Nephron progenitor cell (in vitro differentiated cells): ENCODE measurements at places on chromosomes 2 and 18.
A peak's percentile ranks its signal among the peaks of the same experiment; 100 is the strongest.

GRCh38 chr2:232610081-232610480, 23.3 kb upstream of the EFHD1 start:
- no peak for DNase-seq

- no peak for DNase-seq
Measured at GRCh38 chr18:45684341-45685115, 39.5 kb upstream of the SLC14A1 start.

DNA sequence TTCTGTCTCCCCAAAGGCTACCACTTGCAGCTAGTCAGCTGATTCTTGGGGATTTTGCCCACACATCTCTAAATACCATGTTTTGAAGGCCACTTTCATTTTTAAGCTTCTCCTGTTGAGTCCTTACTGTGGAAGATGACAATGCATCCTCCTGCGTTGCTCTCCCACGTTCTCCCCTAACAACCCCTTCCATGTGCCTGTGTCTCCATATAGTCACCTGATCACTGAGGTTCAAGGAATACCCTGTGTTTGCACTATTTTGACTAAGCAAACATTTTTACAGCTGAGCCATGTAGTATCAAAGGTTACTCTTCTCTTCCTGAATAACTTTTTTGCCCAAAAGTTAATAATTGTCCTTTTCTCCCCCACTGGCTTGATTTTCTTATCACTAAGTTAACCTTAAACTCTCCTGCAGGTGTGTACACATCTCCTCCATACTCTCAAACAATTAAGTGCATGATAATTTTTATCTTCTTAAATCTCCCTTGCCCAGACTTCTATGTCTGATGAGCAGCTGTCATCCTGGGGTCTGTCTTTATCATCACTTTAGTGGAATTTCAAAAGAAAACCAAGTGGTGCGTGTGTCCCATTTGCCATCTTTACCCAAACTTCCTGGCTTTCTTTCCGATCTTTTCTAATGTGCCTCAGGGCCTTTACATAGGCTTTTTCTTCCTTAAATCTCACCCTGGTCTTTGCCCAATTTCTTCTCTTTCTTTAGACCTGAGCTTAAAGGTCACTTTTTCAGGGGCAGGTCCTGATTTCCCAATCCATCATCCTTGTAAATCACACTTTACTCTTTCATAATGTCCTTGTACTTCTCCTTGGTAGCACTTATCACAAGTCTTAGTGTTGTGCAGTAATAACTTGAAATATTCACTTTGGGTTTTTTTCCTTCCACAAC, 85.2 kb upstream of the SPATS2L start:
- no peak for DNase-seq

DNA sequence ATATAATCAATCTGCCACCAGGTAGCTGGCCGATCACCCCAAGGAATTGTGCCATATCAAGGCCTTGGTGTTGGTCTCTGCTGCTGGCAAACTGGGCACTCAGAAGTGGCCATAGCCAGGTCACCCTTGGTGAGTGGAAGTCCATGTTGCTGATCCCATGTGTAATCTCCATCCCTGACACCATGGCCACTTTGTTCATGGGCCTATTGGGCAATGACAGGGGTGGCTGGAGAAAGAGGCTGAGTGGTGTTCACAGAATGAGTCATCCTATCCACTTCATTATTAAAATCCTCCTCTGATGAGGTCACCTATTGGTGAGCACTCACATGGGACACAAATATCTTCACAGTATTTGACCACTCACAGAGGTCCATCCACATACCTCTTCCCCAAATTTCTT, 26.7 kb upstream of the CD226 start:
- DNase-seq = no peak

GRCh38 chr2:174176898-174177297, 71.4 kb downstream of the OLA1 start:
- no peak for DNase-seq

DNA sequence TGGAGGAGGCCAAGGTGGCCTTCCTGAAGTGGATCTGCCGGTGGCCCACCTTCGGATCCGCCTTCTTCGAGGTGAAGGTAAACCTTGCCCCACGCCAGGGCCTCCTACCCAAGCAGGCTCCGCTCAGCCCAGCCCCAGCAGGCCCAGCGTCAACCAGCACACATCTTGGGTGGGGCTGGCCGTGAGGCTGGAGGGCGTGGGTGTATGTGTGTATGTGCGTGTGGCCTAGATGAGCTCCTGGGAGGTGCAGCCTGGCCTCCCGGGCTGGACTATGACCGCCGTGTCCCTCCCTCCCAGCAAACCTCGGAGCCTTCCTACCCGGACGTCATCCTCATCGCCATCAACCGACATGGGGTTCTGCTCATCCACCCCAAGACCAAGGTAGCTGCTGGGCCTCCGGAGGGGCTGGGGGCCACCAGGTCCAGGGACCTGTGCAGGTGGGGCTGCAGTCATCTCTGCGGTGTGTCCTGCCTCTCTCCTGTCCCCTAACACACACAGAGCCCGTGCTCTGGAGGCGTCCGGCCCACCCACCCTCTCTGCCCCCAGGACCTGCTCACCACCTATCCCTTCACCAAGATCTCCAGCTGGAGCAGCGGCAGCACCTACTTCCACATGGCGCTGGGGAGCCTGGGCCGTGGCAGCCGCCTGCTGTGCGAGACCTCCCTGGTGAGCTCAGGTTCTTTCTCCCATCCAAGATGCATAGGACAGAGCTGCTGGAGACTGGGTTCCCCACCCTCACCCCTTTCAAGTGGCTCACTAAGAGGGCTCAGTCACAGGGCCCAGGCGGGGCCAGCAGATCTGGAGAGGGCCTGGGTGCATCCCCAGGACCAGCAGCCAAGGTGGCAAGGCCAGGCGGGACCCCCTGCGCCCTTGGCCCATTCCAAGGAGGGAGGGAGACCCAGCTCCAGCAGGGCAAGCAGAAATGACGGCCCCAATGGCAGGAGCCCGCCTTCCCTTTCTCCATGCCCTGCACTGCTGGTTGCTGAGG, 9.4 kb upstream of the GPR17 start:
- no peak for DNase-seq

- DNase-seq = no peak
Measured at GRCh38 chr2:167332358-167332757, 444.1 kb downstream of the XIRP2 start.

DNA sequence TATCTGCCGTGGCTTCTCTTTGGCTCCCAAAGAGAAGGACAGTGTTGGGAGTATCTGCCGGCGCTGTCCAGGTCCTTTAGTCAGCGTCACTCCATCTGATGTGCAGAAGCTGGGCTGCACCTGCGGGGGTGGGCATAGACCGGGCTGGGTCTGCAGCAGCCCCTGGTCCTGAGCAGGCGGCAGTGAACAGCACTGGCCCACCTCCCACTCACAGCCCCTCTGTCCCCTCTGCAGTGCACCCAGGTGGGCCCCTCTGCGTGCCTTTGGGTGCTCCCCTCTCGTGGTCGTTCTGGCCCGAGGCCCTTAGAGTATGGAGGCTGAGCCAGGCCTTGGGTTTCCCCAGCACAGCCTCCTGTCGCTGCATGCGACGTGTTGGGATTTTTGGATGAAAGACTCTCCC, 95.7 kb downstream of the USP40 start:
- no peak for DNase-seq

DNA sequence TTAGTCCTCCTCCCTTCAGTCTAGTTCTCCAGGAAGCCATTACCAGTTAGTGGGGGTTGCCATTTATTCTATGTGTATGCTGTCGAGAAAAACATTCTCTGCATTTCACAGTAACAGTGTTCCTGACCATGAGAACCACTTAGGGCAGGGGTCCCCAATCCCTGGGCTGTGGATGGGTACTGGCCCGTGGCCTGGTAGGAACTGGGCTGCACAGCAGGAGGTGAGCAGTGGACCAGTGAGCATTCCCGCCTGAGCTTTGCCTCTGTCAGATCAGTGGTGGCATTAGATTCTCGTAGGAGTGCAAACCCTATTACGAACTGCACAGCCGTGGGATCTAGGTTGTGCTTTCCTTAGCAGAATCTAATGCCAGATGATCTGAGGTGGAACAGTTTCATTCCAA, 15.8 kb downstream of the ITGA4 start:
- no peak for DNase-seq

DNA sequence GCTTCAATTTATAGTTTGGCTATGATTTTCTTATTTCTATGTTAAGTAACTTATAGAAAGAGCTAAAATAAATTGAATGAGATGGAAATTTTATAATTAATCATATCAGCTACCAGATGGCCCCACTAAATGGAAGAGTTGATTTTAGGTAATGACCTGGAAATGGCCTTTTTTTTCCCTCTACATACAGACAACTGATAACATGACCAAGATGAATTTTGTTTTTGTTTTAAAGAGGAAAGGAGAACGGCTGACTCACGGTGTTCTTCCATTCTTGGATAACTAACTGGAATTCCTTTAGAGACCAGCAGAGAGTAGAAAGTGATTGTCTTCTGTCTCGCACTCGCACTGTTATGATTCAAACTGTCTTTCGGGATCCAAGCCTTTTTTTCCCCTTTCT, 91.0 kb downstream of the TMEM185B start:
- no peak for DNase-seq

- DNase-seq = no peak
Measured at GRCh38 chr2:153308466-153308865, 170.1 kb downstream of the RPRM start.

- peak; percentile 62 for DNase-seq
Measured at GRCh38 chr18:44744161-44745121, 63.8 kb downstream of the SETBP1 start.

DNA sequence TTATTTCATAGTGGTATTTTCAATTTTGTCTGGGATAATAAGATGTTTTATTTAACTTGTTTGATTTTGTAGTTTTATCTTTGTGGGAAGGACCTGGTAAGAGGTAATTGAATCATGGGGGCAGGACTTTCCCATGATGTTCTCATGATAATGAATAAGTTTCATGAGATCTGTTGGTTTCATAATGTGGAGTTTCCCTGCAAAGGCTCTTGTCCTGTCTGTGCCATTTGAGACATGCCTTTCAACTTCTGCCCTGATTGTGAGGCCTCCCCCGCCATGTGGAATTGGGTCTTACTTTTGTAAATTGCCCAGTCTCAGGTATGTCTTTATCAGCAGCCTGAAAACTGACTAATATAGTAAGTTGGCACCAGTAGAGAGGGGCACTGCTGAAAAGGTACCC, 77.8 kb upstream of the ARHGAP15 start:
- DNase-seq = no peak

GRCh38 chr2:68086166-68086565, 23.4 kb upstream of the C1D start:
- no peak for DNase-seq

DNA sequence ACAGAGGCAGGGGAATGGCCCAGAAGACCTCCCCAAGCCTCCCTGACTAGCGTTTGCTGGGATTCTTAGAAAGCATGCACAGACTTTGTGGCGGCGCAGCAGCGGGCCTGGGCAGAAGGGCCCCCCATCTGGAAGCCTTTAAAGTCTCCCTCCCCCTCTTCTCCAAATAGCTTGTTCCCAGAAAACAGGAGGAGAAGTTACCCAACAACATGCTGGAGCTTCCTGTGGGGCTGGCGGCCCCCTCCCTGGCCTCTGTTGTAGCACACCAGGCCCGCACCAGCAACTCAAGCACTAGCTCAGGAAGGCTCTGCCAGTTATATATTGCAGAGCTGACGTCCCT, 334.8 kb downstream of the DYSF start:
- DNase-seq = no peak

- DNase-seq = no peak
Measured at GRCh38 chr2:150468350-150468960, 19.0 kb downstream of the RND3 start.

DNA sequence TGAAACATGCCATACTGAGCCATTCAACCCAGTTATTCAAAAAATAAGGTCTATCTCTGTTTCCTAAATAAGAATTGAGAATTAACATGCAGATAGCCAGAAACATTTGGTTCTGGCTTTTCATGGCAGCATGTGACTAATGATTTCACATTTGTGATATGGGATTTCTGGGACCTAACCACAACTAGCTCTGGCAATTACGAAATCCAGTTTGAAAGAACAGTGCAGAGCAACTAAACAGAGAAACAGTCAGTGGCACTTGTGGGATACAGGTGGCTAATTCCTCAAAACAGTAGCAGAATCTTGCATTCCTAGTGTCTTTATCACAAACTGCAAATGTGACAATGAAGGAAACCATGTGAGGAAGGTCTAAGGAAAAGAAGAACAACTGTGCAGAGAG, 637.8 kb upstream of the CHAC2 start:
- no peak for DNase-seq

- DNase-seq = no peak
Measured at GRCh38 chr18:40338284-40338683, 1616.8 kb upstream of the PIK3C3 start.

- no peak for DNase-seq
Measured at GRCh38 chr2:157245846-157246764, 11.4 kb upstream of the GALNT5 start.

DNA sequence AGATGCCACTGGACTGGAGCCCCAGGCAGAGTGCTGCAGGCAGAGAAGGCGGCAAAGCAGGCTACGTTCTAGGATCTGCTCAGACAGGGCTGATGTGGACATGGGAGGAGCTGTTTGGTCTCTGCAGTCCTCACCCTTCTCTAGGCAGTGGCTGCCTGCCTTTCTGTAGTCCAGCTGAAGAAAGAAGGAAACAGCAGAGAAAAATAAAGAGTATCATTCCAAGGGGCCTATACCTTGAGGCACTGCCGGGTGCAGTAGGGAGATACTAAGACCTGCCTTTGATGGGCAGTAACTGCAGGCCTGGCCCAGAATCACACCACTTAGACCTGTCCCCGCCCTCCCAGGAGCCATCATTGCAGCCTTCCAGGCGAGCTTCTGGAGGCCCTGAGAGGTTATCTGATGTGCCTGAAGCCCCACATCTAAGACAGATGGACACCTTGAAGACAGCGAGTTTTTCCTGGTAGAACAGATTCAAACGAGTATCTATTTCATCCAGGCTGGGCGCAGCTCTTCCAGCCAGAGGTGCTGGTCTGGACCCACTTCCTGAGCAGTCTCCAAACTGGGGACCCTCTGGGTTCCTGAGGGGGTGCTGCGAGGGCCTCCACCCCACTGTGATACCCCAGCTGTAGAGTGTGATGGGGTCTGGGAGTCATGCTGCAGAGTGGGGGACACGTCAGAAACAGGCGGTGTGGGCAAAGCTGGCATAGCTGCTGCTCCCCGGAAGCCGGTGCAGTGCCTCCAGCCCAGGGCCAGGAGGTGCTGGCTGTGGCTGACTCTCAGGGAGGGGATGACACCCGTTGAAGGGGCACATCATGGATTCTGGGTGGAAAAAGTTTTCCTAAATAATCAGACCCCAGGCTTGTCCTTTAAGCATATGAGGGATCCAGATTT, 87.3 kb upstream of the OTOS start:
- DNase-seq = no peak

GRCh38 chr18:3408107-3408506, 41.9 kb upstream of the TGIF1 start:
- DNase-seq = no peak

DNA sequence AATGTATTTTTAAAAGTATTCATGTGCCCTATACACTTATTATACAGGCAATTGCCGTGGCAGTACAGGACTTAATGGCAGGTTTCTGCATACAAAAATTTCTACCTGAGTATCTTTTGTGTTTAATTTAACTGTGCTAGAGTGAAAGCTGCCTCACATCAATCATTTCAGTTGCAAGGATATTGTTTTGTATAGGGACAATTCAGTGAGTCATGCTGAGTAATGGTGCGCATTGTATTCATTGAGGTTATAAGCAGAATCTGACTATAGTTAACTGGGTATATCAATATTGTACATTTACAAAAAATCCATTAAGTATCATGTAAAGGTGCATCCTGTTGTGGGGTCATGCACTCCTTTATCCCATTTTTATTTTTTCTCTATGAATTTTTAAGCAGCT, 121.5 kb downstream of the GCA start:
- no peak for DNase-seq

GRCh38 chr2:215797676-215798075, 215.7 kb downstream of the MREG start:
- no peak for DNase-seq
